ENCODE measurements at places on chromosomes 16 and 17.

DNA sequence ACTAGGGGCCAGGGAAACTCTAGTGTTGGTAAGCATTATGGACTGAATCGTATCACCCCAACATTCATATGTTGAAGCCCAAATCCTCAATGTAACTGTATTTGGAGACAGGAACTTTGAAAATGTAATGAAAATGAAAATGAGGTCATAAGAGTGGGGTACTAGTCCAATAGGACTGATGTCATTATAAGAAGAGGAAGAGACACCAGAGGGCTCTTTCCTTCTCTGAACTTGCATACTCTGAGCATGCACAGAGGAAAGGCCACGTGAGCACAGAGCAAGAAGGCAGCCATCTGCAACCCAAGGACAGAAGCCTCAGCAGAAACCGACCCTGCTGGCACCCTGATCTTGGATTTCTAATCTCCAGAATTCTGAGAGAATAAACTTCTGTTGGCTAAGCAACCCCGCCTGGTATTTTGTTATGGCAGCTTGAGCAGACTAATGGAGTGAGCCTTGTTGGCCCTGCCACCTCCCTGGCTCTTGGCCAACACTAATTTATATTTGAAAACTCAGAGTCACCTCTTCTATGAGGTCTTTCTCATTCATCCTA, 273.4 kb downstream of the NTN1 start:
- DNase-seq, result no peak

- peak; percentile 88 for DNase-seq
Measured at GRCh38 chr17:68054296-68054900, 18.9 kb downstream of the KPNA2 start.

- DNase-seq, result no peak
Measured at GRCh38 chr17:29665481-29665810, 42.7 kb upstream of the CORO6 start.

DNA sequence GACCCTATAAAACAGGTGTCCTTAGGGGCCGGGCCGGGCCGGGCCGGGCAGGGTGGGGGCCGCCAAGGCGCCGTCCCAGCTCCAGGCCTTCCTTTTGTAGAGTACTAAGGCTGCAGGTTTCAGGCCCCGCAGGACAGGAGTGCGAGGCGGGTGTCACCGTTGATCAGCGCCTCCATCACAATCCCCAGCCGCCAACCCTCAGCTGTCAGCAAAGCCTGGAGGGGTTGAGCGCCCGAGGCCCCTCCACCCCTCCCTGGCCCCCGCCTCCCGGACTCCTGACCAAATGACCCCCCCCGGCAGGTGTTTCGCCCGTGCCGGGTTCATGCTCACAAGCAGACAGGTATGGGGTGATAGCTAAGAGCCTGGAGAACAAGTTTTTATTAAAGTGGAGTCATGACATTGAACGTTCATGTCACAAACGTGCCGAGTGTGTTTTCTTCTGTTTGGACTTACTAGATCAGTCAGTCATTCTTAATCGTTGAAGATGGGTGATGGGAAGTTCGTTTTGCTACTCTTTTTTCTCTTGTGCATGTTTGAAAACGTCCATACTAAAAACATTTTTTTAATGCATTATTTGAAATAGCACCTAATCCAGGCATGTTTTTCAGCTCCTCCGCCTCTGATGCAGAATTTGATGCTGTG, 534 bp downstream of the ARL2BP start:
- DNase-seq, result peak; percentile 27

GRCh38 chr16:53511403-53512280, 8.6 kb upstream of the AKTIP start:
- DNase-seq, result no peak

- DNase-seq, result no peak
Measured at GRCh38 chr16:52741351-52741750, 194.4 kb upstream of the TOX3 start.

DNA sequence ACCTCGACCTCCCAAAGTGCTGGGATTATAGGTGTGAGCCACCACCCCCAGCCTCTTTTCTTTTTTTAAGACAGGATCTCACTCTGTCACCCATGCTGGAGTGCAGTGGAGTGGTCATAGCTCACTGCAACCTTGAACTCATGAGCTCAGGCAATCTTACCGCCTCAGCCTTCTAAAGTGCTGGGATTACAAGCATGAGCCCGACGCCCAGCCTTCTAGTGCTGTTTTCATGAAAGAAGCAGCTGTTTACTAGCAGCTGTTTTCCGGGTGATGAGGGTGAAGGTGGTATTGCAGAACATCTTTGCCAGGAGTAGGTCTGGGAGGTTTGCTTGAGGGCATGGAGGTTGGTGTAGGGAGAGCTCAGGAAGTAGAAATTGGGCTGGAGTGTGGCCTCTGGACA, 2.0 kb downstream of the ADCY7 start:
- no peak for DNase-seq

DNA sequence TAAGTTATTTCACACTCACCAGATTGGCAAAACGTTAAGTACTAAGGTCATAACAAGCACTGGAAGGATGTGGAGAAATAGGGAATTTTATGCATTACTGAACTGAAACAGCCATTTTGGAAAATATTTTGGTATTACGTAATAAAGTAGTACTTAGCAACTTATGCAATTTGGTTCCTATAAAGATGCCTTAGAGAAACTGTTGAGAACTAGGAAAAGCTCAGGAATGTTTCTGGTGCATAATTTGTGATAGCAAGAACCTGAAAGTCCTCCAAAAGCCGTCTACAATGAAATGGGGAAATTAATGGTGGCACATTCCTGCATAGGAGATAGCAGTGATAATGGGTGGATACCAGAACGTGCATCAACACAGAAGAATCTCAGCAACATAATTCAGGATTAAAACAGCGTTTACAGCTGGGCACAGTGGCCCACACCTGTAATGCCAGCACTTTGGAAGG, 472.5 kb downstream of the WWOX start:
- no peak for DNase-seq

- peak; percentile 26 for DNase-seq
Measured at GRCh38 chr17:55607731-55608341, 96.6 kb upstream of the SMIM36 start.

- DNase-seq, result no peak
Measured at GRCh38 chr16:14146445-14146844, 75.3 kb downstream of the MRTFB start.

DNA sequence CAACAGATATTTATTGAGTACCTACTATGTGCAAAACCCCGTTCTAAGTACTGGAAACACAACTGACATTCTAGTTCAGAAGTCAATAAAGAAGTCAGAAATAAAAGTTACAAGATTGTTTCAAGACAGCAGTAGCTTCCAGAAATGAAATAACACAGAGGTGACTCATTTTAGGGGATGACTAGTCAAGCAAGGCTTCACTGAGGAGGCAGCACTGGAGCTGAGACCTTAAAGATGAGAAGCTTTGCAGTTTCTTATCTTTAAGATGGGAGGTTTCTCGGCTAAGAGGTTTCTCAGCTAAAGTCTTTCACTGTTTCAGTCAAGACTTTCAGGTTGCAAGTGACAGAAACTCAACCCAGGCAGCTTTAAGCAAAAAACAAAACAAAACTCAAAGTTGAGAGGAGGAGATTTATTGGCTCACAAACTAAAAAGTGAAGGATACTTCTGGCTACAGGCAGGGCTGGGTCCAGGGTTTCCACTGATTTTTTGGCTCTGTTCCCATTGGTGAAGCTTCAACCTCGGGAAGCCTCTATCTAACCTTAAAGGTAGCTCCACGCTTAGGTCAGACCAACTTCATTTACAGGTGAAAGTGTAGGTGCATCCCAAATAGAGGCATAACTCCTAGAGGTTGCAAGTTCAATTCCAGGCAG, 7.4 kb upstream of the MMP2 start:
- DNase-seq, result peak; percentile 89

DNA sequence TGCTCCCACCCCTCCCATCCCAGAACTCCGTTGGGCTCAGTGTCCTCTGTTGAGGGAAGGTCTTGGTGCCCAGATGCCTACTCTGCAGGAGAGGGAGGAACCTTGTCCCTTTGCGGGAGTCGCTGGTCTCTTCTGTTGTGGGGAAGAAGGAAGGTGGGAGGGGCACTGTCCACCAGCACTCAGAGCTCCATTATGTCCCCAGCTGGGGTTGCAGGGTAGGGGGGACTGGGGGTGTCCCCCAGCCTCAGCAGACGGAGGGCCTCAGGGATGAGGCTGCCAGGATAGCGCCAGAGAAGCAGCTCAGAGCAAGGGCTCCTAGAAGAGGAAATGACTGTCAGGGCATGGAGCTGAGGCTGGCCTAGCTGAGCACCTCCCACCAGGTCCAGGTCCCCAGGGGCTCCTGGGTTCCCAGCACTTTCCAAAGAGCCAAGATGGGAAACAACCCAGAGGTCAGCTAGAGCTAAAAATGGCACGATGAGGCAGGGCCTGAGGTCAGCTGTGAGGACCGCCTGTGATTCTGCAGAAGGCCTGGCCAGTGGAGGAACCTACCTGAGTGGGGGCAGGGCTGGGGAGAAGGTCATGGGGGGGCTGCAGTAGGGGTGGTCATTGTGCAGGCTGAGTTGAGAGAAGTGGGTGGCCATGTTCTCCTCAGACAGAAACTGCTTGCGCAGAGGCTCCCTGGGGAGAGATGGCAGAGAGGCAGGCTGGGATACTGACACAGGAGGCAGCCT, 893 bp downstream of the HCFC1R1 start:
- DNase-seq, result peak; percentile 61

- DNase-seq, result no peak
Measured at GRCh38 chr16:60640038-60640437, 1396.2 kb downstream of the CDH8 start.

DNA sequence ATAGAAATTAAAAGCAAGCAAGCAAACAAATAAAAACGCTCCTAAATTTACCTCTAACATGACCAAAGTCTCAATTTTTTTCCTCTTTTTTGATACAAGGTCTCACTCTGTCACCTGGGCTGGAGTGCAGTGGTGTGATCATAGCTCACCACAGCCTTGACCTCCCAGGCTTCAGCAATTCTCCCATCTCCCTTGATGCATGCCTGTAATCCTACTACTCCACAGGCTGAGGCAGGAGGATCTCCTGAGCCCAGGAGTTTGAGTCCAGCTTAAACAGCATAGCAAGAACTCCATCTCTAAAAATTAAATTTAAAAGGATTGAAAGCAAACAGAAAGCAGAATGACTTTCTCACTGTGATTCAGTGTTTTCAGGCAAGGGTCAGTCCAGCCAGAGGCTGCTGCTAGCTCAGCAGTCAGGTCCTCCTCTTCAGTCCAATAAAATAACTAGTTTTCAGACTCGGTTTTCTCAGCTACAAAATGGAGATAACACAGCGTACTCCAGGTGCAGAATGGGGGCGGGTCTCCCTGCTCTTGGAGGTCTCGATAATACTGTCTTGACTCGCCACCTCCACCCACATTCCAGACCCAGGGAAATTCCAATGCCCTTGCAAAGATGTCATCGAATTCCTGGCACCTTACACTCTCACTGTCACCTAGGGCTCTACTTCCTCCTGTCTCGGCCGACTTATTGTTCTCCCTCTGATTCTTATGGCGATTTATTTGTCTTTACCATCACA, 20.7 kb upstream of the MRTFB start:
- peak; percentile 13 for DNase-seq

- no peak for DNase-seq
Measured at GRCh38 chr17:63041722-63042121, 75.7 kb downstream of the TANC2 start.

DNA sequence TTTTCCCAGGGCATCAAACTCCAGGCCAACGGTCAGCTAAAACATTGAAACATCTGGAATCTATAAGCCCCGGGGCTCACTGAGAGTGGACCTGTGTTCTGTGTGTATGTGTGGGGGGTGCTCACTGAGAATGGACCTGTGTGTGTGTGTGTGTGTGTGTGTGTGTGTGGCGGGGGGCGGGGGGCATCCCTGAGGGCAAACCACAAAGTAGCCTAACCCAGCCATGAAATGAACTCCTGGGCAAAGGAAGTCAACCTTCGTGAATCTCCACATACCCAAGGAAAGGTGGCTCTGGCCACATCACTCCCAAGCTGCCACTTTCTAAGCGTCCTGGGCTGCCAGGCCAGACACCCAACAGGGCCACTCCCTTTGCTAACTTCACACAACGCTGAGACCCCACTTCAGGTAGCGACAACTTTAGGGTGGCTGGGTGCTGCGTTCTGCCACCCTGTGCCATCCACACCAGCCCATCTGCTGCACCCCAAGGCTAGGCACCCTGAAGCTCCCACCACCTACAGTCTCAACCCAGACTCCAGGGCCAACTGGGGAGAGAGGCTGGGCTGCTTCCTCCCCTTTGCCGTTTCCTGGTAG, 1.6 kb downstream of the MAFG start:
- no peak for DNase-seq

DNA sequence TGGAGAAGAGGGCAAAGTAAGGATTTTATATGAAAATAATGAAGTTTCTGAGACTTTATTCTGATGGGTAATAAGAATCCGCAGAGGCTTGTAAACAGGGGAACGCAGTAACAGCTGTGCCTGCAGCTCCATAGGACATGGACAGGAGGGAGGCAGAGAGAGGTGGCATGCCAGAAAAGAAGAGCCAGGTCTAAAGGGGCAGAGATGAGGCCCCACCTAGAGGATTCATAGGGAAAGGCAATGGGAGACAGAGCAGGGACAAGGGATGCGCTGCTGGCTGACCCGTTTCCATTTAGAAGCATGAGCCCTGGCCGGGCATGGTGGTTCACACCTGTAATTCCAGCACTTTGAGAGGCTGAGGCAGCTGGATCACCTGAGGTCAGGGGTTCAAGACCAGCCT, 340.3 kb upstream of the CDH5 start:
- DNase-seq, result peak; percentile 15

DNA sequence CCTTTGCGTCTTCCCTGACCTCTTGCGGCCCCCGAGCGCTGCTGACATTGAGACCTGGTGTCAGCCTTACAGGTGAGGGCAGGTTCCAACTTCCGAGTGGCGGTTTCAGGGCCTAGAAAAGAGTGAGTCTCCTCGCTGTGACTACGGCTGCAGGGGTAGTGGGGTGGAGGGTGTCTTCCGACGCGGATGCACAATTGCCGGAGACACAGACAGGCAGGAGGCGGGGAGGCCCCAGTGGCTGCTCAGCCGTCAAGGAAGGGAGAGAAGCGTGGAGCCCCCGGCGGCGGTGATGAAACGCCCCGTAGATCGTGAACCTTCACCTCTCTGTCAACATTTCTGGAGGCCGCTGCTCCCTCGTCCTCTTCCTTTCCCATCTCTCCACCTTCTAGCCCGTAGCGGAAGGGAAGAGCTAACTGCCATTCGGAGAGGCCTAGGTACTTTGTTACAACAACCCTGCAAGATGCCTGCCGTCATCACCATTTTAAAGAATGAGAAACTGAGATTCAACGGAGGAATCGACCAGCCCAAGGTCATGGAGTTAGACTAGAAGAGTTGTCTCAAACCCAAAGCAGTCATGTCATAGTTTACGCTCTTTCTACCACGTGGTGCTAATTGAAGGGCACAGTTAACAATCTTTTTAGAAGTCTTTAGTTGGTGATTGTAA, 485 bp downstream of the DNAJA3 start:
- DNase-seq, result peak; percentile 28

DNA sequence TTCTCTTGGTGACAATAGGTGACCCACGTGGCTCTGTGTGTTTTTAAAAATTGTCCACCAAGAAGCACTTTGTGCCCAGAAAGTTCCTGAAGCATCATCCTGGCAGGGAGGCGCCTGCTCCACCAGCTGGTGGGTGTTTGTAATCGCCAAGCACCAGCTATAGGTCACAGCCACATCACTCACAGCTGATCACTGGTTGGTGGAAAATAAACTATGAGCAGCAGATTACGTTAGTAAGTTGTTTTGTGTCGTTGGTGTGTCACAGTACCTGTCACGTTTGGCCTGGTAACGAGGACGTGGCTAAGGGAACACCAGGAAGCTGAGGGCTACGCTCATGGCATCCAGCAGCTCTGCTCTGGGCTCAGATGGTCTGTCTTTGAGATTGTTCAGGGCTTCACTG, 10.1 kb downstream of the MRM3 start:
- no peak for DNase-seq
